Stimulated activated CD4-positive, alpha-beta T cell treated with anti-CD3 and anti-CD28 coated beads, Interleukin-4, amount 100 ng/mL, for 1 hour (primary cell): ENCODE measurements at places on chromosomes 11 and 22.

- DNase-seq: no peak
Observed at GRCh38 chr11:12290477-12290922, 86.9 kb upstream of the PARVA start.

DNA sequence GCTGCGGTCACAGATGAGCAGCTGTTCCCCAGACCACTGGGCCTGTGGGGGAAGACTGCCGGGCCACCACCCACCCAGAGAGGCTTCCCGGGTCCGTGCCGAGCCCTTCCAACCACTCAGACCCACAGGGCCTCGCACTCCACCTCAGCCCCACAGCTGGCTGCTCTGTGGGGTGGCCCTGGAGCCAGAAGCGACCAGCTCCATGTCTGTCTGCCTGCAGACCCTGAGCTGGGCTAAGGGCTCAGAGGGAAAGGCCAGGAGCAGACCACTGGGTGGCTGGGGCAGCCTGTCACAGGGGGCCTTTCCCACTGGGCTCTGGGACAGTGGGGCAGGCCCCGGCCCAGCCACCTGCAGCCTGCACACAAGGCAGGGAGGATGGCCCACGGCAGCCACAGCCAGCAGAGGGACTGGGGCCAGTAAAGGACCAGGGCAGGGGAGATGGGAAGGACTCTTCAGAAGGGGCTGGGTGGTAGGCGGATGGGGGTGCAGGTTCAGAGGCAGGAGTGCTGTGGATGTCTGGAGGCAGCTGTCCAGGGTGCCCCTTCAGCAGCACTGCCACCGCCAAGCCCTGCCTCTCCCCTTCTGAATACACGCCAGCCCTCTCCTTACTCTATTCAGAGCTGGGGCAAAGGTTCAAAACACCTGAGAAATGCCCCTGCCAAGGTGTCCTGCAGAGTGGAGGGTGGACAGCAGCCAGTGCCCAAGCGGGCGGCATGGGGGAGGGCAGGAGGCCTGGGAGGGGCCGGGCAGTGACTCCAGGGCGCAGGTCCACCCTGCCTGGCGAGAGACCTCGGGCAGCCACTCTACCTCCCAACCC is 32.2 kb downstream of the GNB1L start:
- no peak for DNase-seq

DNA sequence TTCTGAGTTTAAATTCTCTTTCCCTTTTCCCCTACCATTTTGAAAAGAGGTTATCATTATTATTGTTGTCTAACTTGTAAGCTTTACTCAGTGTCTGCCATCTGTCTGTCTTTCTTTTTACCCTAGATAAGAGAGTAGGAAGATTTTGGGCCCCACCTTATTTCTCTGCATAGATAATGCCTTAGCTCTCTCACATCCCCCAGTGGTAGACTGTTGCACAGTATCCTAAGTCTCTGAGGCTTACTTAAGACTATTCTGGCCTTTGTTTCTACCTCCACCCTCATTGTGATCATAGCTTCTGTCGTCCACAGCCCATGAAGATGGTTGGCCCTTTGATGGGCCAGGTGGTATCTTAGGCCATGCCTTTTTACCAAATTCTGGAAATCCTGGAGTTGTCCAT is 3.6 kb upstream of the OR51L1 start:
- no peak for DNase-seq

DNA sequence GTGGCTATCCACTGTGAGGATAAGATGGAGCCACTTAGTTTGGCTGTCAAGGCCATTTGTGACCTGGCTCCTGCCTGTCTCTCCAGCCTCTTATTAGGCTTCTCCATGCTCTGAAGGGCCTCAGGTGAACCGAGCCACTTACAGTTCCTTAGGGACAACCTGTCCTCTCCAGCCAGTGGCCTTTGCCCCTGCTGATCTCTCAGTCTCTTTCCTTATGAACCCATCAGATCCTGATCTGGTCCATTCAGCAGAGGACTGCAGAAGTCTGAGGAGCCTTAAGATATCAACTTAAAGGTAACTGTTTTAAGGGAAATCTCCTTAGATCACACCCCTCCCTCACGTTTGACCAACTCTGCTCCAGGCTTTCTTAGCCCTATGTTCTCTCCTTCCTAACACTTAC is 2.4 kb downstream of the DUSP18 start:
- no peak for DNase-seq

GRCh38 chr22:19808873-19809478 is 45.7 kb downstream of the GNB1L start:
- DNase-seq: no peak

GRCh38 chr11:69716891-69717747 is 13.3 kb upstream of the FGF19 start:
- no peak for DNase-seq

- no peak for DNase-seq
Observed at GRCh38 chr22:43270314-43270908, 72.8 kb downstream of the SCUBE1 start.

- DNase-seq: no peak
Observed at GRCh38 chr22:44368611-44369292, 56.0 kb upstream of the SHISAL1 start.

GRCh38 chr22:39457556-39458443 is 988 bp downstream of the MGAT3 start:
- DNase-seq: no peak
